ENCODE measurements at places on chromosomes 6 and 20.
A peak's percentile ranks its signal among the peaks of the same experiment; 100 is the strongest.

GRCh38 chr6:28982476-28983266 lies 22.4 kb downstream of the ZNF311 start:
- peak; percentile 51 for DNase-seq

- no peak for DNase-seq
Measured at GRCh38 chr6:1043458-1043836, 268.5 kb upstream of the FOXQ1 start.

DNA sequence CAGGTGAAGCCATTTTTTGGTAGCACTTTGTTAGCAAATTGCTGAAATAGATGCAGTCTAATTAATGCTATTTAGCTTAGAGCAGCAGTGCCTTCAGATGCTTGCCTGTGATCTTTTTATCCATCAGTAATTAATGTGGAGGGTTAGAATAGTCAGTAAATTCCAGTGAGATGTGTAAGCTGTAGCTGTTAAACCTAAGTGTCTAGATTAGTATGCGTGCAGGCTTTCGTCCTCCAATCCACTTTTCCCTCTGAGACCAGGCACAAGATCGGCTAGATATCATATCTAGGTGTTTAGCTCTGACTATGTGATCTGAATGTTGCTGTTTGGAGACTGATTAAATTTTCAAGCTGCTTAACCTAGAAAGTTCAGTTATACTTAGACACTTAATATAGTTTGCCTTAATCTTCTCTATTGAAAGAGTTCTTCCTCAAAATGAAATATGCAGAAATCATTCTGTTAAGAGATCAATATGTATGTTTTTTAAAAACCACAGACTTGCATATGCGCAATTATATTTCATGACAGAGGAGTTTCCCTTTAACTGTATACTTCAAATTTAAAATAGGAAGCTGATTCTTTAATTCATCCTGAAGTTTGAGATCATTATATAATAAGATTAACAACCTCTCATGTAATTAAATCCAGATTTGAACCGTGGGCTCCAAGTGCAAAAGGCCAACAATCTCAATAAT lies 41.2 kb downstream of the XRN2 start:
- no peak for DNase-seq

- no peak for DNase-seq
Measured at GRCh38 chr6:70669133-70669532, 1.4 kb downstream of the SMAP1 start.

GRCh38 chr6:12221856-12222255 lies 68.3 kb upstream of the EDN1 start:
- DNase-seq, result no peak

DNA sequence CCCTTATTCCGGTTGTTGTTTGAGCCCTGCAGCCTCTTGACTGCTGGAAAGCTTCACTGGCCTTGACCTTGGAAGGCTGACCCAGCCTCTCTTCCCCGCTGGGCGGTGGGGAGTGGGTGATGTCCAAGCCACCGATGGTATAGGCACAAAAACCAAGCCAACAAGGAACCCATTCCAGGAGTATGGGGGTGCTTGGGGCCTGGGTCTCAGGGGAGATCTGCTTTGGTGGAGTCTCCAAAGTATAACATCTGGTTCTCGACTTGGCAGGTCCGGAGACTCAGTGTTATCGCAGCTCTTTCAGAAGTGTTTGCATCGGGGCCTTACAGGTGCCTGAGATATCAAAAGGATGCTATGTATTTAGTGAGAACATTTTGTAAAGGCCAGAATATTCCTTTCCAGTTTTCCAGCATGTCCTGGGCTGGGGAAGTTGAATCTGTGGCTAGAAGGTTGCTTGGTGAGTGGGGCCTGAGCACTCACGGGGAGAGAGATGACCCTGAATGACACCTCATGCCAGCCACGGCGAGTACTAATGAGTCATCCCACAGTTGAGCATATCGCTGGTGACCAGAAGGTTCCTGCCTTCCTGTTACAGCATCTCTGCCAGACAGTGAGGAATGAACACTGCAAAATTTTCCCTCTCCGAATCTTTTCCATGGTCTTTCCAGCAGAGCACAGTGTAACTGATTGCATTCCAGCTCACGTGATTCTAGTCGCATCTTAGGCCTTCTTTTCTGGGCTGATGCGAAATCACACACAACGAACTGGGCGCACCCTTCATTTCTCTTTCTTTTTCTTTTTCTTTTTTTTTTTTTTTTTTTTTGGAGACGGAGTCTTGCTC lies 133.9 kb downstream of the ZDHHC14 start:
- DNase-seq, result peak; percentile 53

DNA sequence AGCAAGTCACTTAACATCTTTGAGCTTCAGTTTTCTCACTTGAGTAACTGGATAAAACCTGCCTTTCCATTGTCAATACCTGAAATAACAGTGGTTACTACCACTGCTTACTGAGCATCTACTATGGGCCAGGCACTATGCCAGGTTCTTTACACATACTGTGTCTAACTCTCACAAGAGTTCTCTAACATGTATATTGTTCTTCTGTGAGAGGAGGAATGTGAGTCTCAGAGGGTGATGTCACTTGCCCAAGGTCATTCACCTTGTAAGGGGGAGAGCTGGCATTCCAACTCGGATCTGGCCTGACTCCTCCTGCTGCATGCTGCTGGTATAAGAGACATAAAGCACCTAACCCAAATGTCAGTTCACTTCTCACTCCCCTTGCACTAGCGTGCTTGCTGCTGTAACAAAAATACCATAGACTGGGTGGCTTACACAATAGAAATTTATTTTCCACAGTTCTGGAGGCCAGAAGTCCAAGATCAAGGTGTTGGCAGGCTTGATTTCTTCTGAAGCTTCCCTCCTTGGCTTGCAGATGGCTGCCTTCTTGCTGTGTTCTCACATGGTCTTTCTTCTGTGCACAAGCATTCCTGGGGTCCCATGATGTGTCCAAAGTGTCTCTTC lies 21.9 kb upstream of the SGK2 start:
- DNase-seq, result no peak

GRCh38 chr6:124793398-124793797 lies 168.8 kb upstream of the RNF217 start:
- DNase-seq, result no peak

GRCh38 chr6:47630587-47630986 lies 67.8 kb upstream of the ADGRF4 start:
- DNase-seq, result no peak

DNA sequence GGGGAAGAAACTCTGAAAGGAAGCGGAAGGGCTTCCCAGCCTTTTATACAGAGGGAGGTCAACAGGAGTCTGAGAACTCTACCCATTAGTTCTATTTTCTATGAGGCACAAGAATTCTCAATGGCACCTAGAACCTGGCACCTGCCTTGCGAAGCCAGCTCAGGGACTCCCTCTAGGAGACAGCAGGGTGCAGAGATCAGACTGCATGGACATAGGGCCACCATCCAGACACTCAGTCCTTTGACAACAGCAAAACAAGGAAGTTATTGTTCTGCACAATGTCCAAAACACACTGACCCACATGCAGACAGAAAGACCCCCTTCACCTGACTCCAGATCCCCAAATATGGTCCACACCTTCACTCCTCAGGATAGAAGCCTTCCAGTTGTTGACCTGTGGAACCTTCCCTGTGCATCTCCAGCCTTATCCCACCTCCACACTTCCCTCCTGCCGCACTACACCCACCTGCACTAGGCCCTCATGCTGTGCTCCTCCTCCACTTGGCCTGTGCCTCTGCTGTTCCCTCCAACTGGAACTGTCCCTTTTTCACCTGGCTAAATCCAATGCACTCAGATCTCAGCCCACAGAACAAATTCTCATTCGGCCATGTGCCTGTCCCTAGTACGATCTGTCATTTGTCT lies 27.8 kb downstream of the ACSS1 start:
- DNase-seq, result no peak

DNA sequence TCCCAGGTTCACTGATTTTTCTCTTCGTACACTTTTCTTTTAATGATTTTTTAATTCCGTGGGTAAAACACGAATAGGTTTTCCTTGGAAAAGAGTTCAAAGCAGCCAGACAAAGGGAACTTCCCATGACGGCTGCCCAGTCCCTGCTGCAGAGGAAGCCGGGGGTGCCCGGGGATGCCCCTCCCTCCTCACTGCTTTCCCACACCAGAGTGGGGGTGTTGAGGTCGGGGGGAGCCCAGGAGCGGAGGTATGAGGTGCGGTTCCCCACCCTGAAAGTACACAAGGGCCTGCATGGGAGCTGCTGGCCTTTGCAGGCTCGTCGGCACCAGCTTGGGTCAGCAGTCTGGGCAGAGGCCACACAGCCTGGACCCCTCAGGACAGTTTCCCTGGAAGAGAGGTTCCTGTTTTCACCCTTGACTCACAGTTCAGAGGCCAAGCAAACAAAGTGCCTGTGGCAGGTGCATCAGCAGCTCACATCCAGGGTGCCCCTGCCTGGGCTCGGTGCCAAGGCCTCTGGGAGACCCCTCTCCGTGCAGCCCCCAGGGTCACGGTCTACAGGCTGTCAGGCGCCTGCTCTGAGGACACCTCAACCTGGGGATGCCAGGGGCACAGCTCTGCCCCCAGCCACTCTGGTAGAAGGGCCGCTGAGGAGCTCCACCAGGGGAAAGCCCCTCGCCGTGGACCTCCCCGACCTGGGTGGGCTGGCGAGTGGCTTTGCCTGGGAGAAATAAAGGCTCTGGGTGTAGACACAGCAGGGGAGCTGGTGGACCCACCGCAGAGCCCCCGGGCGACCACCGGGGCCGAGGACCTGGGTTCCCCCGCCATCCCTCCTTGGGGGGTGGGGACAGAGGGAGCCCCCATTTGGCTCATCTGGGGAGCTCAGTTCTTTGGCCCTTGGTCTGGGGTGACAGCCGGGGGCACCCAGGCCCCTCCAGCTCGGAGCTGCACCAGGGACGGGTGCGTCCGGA lies 15.4 kb upstream of the CHRNA4 start:
- no peak for DNase-seq

GRCh38 chr20:2891343-2891742 lies 18.1 kb downstream of the PTPRA start:
- no peak for DNase-seq

DNA sequence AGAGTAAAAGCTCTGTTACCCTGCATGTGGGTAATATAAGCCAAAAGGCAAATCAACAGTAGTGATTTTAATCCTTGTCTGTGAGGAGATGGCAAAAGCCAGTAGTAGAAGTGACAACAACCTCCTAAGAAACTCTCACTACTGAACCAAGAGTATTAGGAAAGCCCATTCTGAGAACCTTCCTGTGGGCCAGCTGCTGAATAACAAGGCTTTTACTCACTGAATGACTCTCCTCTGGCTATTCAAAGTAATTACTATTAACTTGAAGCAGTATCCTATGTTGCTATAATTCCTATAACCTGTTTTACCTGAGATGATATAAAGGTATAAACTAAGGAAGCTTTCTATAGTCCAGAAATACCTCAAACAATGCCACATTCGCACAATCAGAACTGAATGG lies 55.1 kb downstream of the CHD6 start:
- no peak for DNase-seq

DNA sequence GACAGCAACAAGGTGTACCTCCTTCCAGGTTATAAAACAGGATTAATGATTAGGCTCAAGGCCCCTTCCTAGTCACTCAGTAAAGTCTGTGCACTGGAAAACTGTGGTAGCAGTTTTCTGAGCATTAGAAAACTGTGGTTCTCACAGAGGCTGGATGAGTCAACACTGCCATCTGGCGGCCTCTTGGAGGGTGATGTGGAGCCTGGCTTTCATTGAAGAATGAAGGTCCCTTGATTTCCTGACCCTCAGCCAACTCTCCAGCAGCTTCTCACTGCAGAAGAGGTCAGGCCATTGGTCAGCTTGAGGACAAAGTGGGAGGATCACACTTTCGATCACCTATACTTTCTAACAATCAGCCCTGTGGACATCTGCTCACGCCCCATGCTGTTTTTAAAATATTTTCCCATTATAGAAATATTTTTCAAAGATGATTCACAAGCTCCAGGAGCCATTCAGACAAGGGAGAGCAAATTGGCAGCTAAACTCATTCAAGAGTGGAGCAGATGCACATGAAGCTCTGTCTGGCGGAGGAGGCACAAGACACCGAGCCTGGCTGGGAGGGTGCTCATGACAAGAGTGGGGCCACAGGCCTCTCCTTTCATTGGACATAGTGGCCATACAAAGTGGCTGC lies 23.2 kb downstream of the PSMB1 start:
- peak; percentile 30 for DNase-seq

- DNase-seq, result no peak
Measured at GRCh38 chr6:3229566-3230178, 2.2 kb upstream of the TUBB2B start.

GRCh38 chr20:40738976-40739375 lies 49.9 kb upstream of the MAFB start:
- no peak for DNase-seq

- DNase-seq, result no peak
Measured at GRCh38 chr6:99416226-99416625, 8.9 kb downstream of the PNISR start.

DNA sequence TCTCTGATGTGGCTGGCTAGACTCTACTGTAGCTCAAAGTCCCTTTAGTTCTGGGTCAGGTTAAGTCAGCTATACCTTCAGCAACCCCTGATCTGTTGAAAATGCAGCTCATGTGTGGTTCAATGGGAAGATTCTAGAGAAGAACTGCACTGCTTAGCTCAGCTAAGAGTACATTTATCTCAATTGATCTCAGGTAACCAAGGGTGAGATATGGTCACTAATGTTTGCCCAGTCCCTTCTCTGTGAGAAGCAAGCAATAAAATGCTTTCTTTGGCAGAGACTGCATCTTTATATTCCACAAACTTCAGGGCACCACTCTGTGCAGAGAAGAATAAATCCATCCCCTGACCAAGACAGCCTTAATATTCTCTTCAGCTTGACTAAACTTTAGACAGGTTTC lies 240.6 kb upstream of the RAB32 start:
- DNase-seq, result no peak

DNA sequence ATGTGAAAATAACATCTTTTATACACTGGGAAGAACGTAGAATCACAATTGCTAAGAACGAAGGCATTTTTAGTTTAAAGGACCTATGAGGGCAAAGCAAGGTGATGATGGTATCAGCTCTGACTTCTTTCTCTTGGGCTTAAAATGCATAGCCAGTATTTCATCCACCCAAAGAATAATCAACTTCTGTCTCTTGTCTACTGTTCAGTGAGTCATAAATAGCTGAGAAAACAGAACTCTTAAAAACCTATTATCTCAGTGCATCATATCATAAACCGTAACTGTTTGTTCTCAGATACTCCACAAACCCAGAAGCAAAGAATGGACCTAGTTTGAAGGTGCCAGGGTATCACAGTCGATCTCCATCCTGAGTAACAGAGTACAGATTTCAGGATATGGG lies 5.2 kb downstream of the PHF10 start:
- DNase-seq, result no peak

DNA sequence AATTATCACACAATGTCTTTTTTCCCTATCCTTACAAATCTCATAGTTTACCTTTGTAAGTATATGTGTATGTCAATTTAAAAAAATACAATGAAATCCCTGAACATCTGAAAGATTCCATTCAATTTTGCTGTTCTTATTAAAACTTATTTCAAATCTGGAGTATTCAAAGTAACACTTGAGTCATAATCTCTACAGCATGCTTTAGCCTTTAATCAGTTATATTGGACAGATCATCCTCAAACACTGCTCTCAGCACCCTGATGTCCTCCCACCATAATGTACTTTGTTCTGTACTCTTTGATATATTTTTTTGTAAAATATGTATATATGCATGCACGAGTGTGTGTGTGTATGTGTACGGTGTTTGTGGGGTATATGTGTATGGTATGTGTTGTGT lies 83.0 kb upstream of the RPS6KA2 start:
- no peak for DNase-seq

All from H4 (cell line).